Activated CD4-positive, alpha-beta T cell treated with anti-CD3 and anti-CD28 coated beads, Interleukin-2, amount 10 ng/mL, durations not matched to agents 7 days and 5 days (primary cell): ENCODE measurements at places on chromosomes 6 and 20. TPM values are rescaled to one million over a fixed set of nuclear protein-coding genes. Genes with fewer than 3 reads are reported as not detected.

Gene C6orf89
- 58.1 TPM for total RNA-seq

DNA sequence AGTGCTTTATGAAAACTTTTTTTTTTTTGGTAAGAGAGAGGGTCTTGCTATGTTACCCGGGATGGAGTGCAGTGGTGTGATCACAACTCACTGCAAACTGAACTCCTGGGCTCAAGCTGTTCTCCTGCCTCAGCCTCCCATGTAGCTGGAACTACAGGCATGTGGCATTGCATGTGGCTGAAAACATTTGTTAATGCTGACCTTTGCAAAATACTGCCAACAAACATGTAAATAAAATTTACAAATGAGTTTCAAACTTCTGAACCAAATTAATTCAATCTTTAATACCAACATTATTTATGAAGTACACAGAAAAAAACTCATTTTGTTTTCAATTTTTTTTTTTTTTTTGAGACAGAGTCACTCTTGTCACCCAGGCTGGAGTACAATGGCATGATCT, 26.1 kb upstream of the ZBTB2 start:
- DNase-seq, result no peak

DNA sequence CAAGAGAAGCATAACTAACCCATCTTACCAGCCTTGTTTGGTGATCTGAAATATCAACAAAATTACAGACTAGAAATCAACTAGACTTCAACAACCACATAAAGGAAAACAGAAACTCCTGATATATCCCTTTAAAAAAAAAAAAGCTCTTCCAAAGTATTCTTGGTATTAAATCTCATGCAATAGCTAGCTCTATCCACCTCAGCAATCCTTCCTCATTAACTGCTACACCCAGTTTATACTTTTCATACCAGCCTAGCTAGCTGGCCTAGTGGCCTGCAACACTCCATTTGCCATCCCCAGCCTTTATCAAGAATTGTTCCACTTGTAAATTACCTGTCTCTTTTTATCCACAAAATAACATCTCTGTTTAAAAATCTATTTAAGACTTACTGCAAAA, 69.0 kb downstream of the BACH2 start:
- DNase-seq, result no peak

Gene EFCAB8
- total RNA-seq, result 0.94 TPM

DNA sequence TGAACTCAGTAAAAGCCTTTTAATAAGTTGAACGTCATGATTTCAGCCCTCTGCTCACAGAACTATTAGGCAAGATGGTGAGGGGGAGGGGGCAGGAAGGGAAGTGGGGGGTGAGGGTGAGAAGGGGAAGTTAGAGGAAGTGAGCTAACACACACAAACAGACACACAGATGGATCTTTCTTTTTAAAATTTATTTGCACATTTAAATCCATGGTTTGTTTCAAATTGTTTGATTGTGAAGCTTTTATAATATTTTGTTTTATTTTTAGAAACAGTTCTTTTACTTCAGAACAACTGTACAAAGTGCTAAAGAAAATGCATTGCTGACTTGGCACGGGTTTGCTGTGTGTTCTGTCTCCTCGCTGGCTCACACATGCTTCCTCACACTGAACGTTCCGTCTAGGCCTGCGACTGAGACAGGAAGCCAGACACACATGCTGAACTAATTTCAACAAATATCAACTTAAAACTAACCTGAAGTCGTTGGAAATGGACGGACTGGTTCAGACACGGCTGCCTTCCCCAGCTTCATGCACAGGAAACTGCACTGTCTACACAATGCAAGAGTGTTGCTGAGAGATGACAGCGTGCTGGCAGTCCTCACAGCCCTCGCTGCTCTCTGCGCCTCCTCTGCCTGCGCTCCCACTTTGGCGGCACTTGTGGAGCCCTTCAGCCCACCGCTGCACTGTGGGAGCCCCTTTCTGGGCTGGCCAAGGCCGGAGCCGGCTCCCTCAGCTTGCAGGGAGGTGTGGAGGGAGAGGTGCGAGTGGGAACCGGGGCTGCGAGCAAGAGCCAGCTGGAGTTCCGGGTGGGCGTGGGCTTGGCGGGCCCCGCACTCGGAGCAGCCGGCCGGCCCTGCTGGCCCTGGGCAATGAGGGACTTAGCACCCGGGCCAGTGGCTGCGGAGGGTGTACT, 8.1 kb upstream of the ZBP1 start:
- DNase-seq, result peak; percentile 70

- DNase-seq, result no peak
Observed at GRCh38 chr6:88813045-88813444, 150.4 kb downstream of the RNGTT start.

Gene TBXT
- total RNA-seq, result not detected

DNA sequence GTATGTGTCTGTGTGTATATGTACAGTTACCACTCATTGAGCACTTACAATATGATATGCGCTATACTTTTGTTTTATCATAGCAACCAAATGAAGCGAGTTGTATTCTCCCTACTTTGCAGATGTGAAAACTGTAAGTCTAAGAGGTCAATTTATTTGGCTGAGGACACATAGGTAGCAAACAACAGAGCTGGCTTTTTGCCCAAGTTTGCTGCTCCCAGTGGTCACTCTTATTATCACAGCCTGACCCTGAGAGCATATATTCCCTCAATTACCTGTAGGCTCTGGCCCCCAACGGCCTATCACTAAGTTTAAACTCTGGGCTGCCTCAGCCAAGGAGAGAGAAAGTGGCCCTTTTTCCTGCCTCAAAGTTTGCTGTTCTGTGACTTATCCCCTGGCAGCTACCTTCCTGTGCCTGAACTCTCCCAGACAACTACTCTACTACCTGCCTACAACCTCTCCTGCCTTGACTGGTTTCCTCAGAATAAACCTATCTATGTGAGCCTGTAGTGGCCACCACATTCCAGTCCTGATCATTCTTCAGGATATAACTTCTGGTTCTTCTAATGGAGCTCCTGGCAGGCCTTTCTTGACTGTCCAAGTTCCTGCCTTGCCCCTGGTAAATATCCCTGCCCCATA, 221.8 kb downstream of the FRK start:
- DNase-seq, result no peak

DNA sequence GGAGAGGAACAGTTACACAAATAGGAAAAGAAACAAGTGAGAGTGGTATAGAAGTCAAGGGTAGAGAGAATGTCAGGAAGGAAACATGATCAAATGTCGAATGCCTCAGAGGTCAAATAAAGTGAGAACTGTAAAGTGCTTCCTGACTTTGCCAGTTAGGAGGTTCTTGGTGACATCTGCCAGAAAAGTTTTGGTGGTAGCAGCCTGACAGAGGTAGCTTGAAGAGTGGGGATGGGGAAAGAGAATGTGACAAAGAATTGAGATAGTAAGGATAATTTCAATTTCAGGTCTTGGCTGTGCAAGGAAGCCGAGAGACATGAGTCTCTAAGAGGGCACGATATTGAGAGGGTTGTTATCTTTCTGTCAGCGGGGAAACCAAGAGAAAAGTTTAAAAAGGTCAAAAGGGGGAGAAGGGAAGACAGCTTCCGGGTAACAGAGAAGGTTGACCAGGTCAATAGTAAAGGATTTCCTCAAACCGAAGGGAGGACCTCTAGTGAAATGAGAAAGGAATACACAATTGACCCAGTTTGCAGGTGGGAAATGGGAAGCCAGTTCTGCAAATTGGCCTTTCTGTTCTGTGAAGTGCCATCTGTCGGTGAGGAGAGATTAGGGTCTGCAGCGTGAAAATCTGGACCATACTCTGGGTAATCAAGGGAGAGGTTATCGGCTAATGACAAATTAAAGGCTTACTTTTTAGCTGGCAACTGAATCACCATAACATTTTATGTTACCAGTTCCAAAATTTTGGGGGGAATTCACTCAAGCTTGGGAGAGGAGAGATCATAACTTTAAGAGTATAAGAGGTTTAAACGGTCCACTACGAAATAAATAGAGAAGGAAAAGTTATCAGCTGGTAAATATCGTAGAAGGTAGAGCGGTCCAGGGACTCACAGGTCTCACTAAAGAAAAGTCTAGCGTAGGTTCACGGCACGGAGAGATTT, 973 bp upstream of the BRD2 start:
- DNase-seq, result peak; percentile 51

DNA sequence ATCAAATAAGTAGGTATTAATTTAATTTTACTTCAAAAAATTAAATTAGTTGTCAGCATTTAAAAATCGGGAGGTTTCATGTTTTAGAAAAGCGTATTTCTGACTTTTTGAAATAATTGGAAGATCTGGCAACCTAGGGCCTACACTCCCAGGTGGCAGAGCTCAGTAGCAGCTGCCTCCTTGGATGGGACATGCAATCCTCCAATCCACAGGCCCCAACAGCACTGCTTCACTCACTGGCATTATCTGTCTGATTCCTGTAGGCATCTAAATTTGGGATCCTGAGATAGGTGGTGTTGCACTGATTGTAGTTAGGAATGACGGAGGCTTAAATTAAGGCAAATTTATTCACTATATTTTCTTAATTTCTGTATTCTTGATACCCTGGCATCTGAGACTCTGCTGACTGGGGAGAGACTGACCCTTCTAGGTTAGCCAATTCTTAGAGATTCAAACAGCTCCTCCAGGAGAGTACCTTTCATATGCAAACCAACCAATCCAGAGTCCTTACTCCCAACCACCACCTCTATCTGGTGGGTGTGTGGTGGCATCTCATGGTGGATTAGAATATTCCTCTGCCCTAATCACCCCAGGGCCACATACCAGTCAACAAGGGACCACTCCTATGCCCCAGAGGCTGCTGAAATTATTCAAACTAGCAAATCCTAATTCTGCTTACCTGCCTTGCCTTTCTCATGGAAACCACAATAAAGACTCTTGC, 146.6 kb upstream of the GLP1R start:
- DNase-seq, result no peak

Gene NQO2
- 37.5 TPM for total RNA-seq

Gene RGL2
- total RNA-seq, result 52.8 TPM

DNA sequence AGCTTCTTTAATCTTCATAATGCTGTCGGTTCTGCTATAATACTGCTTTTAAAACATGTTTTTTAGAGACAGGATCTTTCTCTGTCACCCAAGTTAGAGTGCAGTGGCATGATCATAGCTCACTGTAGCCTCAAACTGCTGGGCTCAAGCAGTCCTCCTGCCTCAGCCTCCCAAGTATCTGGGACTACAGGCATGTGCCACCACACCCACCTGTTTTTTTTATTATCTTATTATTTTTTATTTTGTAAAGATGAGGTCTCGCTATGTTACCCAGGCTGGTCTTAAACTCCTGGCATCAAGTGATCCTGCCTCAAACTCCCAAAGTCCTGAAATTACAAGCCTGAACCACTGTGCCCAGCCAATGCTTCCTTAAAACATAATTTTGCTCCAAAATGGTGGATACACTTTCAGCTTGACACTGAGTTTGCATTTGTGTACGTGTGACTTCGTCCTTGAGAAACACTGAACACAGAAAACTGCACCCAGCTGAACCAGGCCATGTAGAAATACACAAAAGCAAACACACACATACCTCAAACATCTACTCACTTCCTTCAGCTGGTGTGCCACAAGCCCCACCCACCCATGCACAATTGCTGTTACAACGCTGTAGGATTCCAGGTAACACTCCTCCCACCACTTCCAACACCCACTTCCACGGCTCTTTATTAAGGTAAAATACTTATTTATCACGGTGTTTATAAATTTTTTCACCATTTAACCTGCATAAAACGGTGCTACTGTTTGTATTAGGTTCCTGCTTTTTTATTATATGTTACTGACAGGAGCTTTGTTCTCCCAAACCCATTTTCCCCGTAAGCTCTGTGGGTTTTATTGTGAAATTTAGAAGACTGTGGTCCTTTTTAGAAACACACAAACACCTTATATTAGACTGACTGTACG, 109.1 kb downstream of the TSHZ2 start:
- DNase-seq, result no peak

DNA sequence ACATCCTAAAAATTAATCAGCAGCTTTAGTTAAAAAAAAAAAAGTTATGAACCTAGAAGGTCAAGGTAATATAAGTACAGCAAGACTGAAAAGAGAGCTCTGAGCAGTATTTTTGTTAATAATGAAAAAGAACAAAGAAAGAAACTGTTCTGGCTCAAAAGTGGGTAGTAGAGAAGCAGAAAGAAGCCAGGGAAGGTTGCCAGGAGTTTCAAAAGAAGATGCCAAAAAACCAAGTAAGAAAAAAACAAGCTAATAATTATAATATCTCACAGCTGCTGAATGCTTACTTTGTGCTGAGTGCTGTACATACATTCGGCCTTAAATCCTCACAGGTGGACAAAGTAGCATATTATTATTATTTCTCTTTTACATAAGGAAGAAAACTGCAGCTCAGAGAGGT, 31.9 kb downstream of the NRSN1 start:
- no peak for DNase-seq

DNA sequence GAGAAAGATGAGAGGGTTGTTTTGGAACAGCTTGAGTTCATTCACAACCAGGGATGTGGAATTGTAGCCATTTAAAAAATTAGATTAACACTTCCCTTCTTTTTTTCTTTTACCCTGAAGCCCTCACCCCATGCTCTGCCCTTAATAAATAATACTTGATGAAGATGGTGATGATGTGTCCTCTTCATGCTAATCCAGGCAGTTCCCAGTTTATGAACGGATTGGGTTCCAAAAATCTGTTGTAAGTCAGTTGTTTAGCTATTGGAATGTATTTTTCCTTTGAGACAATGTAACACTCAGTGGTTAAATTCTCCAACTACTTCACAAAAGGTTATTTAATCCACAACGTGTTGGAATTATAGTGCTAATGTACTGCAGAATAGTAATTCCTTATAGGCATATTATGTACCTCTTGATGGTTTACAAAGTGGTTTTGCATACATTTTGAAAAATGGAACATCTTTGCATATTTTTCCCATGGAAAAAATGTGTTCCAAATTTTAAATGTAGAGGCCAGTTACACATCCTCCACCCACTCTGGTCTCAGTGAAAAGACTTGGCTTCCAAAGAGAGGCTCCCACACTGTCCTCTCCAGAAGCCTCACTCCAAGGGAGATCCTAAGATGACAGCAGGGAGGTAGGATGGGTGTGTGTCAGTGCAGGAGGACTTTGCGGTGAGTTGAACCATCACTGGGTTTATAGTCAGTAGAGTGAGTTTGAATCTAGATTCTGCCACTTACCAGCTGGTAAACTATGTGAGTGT, 45.8 kb upstream of the CEP162 start:
- no peak for DNase-seq

DNA sequence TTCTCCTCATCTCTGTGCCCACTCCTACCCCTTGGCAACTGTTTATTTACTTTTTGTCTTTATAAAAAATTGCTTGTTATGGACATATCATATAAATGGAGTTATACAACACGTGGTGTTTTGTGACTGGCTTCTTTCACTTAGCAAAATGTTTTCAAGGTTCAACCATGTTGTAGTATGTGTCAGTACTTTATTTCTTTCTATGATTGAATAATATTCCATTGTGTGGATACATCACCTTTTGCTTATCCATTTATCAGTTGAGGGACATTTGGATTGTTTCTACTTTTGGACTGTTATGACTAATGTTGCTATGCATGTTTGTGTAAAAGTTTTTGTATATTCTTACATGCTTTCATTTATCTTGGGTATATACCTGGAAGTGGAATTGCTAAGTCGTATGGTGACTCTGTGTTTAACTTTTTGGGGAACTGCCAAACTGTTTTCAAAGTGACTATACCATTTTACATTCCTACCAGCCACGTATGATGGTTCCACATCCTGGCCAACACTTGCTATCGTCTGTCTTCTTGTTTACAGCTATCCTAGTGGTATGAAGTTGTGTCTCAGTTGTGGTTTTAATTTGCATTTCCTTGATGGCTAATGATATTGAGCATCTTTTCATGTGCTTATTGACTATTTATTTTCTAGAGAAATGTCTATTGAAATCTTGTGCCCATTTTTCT, 84.4 kb downstream of the SLX4IP start:
- peak; percentile 27 for DNase-seq
